A549 treated with DMSO at 1 μM for 4 hours (cell line): ENCODE measurements at places on chromosomes 2 and 18. TPM values are rescaled to one million over a fixed set of nuclear protein-coding genes. Genes with fewer than 3 reads are reported as not detected.

SCG2 gene
- total RNA-seq, result 0.94 to 1.5 TPM (median 1.2 TPM) in 5 replicates

NOSTRIN gene
- total RNA-seq, result 1.4 to 2.2 TPM (median 1.9 TPM) in 5 replicates

PHOSPHO2 gene
- 2.7 to 3.4 TPM (median 2.9 TPM) in 5 replicates for total RNA-seq

AMER3 gene
- not detected in 5 replicates for total RNA-seq

KIAA2012 gene
- not detected in 5 replicates for total RNA-seq

FER1L5 gene
- 0.02 TPM in 1 of 5 replicates, not detected in the others for total RNA-seq

ST8SIA5 gene
- total RNA-seq, result 0.02 TPM in 1 of 5 replicates, not detected in the others
